ENCODE measurements at places on chromosomes 5 and 9. TPM values are rescaled to one million over a fixed set of nuclear protein-coding genes. Genes with fewer than 3 reads are reported as not detected.

GRCh38 chr5:91277093-91277626, 106.0 kb downstream of the ARRDC3 start:
- no peaks in the 10 kb centered on the region for H3K36me3 ChIP-seq
- H3K27ac ChIP-seq: no peak overlapping the region
- H3K4me1 ChIP-seq: peaks cover 17% of the 10 kb centered on the region
- H3K4me3 ChIP-seq: no peak overlapping the region

SLCO4C1 gene
- not detected for total RNA-seq

ITGA2 gene
- total RNA-seq: 0.42 TPM

- H3K36me3 ChIP-seq: no peaks in the 10 kb centered on the region
- DNase-seq: no peak
- H3K4me3 ChIP-seq: no peak overlapping the region
- H3K4me1 ChIP-seq: no peaks in the 10 kb centered on the region
- no peaks in the 10 kb centered on the region for H3K27me3 ChIP-seq
These were observed 95.7 kb downstream of the NFIB start for GRCh38 chr9:14218253-14218652.

- no peaks in the 10 kb centered on the region for H3K27me3 ChIP-seq
- H3K27ac ChIP-seq: no peak overlapping the region
- no peak for DNase-seq
- no peaks in the 10 kb centered on the region for H3K4me1 ChIP-seq
- H3K4me3 ChIP-seq: no peak overlapping the region
These were observed 98.4 kb downstream of the CRB2 start for GRCh38 chr9:123454361-123454760.

IL4 gene
- total RNA-seq: 2.1 TPM

DNA sequence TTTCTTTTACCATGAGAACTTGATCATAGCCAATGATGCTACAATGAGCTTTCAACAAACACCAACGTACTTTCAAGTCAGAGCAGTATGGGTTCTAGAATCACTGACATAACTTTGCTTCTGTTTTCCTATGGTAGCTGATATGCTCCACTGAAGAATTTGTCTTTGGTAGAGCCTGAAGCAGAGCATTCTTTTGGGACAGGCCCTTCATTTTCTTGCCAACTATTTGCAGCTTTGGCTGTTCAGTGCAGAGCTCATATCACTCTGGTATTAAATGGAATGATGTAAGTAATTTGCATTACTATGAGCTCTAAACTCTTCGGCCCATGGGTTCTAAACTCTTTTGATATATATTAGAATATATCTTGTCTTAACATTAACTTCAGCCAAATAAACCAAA, 51.8 kb upstream of the APC start:
- no peak overlapping the region for H3K4me3 ChIP-seq
- H3K4me1 ChIP-seq: no peaks in the 10 kb centered on the region
- H3K36me3 ChIP-seq: no peaks in the 10 kb centered on the region
- DNase-seq: no peak

DNA sequence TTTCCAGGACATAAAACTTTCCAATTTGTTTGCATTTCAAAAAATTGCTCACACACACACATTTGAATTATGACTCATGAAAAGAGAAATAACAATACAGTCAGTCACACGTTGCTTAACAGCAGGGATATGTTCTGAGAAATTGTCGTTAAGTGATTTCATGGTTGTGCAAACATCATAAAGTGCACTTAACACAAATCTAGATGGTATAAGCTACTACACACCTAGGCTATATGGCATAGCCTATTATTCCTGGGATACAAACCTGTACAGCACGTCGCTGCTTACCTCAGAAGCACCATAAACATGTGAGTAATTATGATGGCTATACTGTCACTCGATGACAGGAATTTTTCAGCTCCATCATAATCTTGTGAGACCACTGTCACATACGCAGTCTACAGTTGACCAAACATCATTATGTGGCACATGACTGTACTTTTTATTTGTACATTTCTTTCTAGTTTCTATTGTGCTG, 378.2 kb downstream of the ACTL7B start:
- no peaks in the 10 kb centered on the region for H3K27me3 ChIP-seq
- no peaks in the 10 kb centered on the region for H3K36me3 ChIP-seq
- no peak overlapping the region for H3K4me3 ChIP-seq
- no peaks in the 10 kb centered on the region for H3K4me1 ChIP-seq
- no peak for DNase-seq
- no peak overlapping the region for H3K27ac ChIP-seq

BARHL1 gene
- total RNA-seq: not detected

ADAMTS13 gene
- 0.47 TPM for total RNA-seq

DNA sequence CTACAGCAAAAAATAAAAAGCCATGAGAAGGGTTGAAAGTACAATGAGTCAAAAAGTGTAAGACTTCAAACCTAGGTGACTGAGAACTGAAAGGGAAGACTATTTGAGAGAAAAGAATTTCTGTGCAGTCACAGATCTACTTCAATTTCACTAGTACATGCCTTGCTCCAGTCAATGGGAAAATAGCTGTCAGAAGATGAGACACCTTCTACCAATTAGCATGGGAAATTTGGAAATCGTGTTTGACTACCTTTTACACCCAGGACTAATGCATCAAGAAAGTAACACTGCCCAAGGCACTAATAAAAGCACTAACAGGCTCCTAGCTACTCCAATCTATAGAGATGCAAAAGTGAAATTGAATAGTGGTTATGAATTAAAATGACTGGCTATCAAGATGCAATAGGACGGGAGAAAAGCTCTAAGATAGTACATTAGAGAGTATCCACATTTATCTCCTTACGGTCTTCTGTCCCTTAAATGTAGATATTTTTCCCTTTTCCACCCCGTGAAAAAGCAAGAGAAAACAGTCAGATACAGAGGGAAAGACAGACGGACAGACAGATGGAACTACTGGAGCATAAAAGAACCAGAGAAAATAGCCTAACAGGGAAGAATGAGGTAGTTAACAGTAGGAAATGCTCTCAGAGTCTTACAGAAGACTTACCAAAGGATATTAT, 15.2 kb downstream of the ERP44 start:
- no peak overlapping the region for H3K27ac ChIP-seq
- H3K4me1 ChIP-seq: peaks cover 30% of the 10 kb centered on the region
- DNase-seq: no peak

SHISAL2B gene
- total RNA-seq: not detected

DNA sequence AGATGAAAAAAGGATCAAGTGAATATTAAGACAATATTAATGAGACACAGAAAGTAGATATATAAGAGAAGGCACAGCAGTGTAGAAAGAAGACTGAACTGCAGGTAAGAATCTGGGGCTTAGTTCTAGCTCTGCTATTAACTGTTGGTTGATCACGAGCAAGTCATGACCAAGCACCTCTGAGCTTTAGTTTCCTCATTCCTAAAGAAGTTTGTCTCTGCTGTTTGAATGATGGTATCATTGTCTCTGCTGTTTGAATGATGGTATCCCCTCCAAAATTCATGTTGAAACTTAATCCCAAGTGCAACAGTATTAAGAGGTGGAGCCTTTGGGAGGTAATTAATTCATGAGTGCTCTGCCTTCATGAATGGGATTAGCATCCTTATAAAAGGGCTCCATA, 2.5 kb upstream of the NME5 start:
- H3K36me3 ChIP-seq: no peaks in the 10 kb centered on the region
- DNase-seq: no peak
- no peak overlapping the region for H3K4me3 ChIP-seq
- H3K27ac ChIP-seq: no peak overlapping the region

- no peaks in the 10 kb centered on the region for H3K27me3 ChIP-seq
- no peaks in the 10 kb centered on the region for H3K36me3 ChIP-seq
These were observed 349.6 kb downstream of the PDE4D start for GRCh38 chr5:59543821-59544442.

DNA sequence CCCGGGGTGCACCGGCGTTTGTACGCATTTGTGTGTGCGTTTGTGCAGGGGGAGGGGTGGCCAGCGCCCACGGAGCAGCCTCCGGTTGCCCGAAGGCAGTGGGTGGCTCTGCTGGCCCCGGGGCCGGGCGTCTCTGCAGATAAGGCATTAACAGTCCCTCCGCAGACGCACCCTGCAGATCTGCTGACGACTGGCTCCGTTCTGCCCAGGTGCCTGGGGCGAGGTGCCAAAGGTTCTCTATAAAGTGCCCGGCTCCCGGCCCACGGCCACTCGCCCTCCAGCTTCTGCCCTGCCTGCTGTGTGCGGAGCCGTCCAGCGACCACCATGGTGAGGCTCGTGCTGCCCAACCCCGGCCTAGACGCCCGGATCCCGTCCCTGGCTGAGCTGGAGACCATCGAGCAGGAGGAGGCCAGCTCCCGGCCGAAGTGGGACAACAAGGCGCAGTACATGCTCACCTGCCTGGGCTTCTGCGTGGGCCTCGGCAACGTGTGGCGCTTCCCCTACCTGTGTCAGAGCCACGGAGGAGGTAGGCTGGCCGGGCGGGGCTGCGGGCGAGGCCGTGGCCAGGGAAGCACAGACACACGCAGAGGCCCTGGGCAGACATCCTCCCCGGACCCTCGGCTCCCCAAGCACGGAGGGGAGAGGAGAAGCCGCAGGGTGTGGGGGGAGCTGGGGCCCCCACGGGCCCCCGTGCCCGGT, at the start of gene SLC6A19:
TSS of gene SLC6A19 (plus strand) at position 269 of the 699 bp plus-strand sequence. CDS start at position 325, 56 bp downstream.
- no peaks in the 10 kb centered on the region for H3K36me3 ChIP-seq
- no peak within 1 kb of the TSS for H3K27ac ChIP-seq
- H3K4me3 ChIP-seq: no peak within 1 kb of the TSS
- H3K27me3 ChIP-seq: no peaks in the 10 kb centered on the region

- peaks cover 6% of the 10 kb centered on the region for H3K27me3 ChIP-seq
- no peaks in the 10 kb centered on the region for H3K4me1 ChIP-seq
- no peak for DNase-seq
- H3K4me3 ChIP-seq: no peak overlapping the region
These were observed 6.1 kb upstream of the PRUNE2 start for GRCh38 chr9:76911971-76912370.

NUTM2G gene
- total RNA-seq: not detected

DNA sequence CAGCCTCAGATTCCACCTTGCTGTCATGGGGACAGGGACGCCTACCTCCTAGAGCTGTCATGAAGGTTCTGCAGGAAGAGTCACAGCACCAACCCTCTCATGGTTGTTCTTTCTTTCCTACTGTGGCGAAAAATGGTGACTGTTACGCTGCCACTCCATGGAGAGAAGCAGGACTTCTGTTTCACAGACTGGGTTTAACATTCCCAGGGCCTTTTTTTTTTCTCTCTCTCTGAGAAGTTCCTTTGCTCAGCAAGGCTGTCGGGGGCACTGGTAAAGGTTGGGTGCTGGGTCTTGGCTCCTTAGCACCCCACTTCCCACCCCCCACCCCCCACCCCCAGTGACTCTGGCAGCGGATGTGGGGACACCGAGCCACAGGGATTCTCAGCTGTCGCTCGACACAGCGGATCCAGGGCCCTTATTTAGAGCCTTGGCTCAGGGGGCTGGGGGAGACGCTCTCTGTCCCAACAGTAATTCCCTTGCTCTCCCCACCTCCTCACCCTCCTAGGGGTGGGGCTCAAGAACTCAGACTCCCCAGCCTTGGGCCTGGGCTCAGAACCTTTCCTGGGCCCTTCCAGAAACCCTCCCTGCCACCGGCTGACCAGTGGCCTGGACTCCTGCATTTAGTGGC, 34.4 kb downstream of the DUSP1 start:
- no peak overlapping the region for H3K27ac ChIP-seq
- H3K4me1 ChIP-seq: no peaks in the 10 kb centered on the region
- H3K36me3 ChIP-seq: no peaks in the 10 kb centered on the region
- H3K27me3 ChIP-seq: no peaks in the 10 kb centered on the region
- no peak for DNase-seq

DNA sequence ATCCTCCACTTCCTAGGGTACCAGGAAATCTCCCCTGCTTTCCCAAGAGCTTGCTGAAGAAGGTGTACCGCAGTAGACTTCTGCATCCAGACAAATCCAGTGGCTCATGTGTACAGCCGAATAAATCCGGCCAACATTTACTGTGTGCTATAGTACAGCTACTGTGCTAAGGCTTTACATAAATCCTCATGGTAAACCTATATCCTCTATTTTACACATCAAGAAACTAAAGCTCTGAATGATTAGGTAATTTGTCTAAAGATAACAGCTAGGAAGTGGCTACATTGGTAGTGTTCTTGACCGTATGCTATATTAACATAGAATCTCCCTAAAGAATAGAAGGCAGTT, 511 bp upstream of the WDR41 start:
- H3K36me3 ChIP-seq: peaks cover 4% of the 10 kb centered on the region
- H3K4me1 ChIP-seq: peaks cover 12% of the 10 kb centered on the region
- peaks cover 10% of the 10 kb centered on the region for H3K27me3 ChIP-seq
- peak overlapping the region; percentile 67 for H3K27ac ChIP-seq

GRCh38 chr9:127256324-127256723, 8.2 kb upstream of the GARNL3 start:
- no peaks in the 10 kb centered on the region for H3K4me1 ChIP-seq
- no peak overlapping the region for H3K4me3 ChIP-seq
- H3K27me3 ChIP-seq: peaks cover 2% of the 10 kb centered on the region
- no peaks in the 10 kb centered on the region for H3K36me3 ChIP-seq

DNA sequence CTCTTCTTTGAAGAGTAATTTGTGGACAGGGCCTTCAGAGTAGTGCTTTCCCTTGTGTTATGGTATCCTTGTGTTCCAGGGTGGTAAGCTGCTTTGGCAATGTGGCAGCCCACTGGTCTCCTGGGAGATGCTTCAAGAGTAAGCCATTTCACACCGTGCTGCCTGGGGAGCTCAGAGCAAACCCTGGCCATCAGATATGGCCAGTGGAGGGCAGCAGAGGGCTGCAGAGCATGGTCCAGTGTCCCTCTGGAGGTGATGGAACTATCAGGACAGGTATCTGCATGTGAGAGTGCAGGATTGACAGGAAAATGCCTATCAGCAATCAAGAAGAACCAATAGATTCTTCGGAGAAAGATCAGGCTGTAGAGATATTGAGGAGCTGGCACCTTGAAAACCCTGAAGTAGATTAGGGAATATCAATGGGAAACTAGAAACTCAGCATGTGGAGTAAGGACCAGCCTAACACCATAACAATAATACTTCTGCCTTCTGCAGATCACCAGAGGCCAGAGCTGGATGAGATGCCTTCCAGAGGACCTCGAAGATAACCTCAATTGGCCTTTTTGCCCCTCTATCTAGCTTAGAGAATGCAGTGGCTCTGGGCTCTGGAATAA, 90.8 kb downstream of the PLPPR1 start:
- H3K27me3 ChIP-seq: no peaks in the 10 kb centered on the region
- peak; percentile 11 for DNase-seq
- H3K27ac ChIP-seq: no peak overlapping the region
- H3K4me3 ChIP-seq: no peak overlapping the region
- H3K4me1 ChIP-seq: no peaks in the 10 kb centered on the region
- no peaks in the 10 kb centered on the region for H3K36me3 ChIP-seq

DNA sequence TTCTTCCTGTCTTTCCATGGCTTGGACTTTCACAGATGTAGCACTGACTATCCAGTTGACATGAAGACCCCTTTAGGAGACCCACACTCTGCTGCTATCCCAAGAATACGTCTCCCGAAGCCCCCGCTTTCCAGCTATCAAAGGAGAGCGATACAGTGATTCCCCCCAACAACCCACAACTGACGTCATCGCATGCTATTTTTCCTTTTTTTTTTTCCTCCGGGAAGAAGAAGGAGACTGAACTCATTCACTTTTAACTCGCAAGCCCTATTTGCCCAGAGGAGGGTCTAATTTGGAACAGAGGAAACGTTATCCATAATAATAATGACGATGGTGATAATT, 2.1 kb downstream of the PAPPA start:
- H3K4me1 ChIP-seq: no peaks in the 10 kb centered on the region
- no peaks in the 10 kb centered on the region for H3K36me3 ChIP-seq
- H3K4me3 ChIP-seq: no peak overlapping the region
- no peak overlapping the region for H3K27ac ChIP-seq
- peaks cover 32% of the 10 kb centered on the region for H3K27me3 ChIP-seq

LHX3 gene
- not detected for total RNA-seq
